ENCODE measurements at places on chromosomes 2 and 18. TPM values are rescaled to one million over a fixed set of nuclear protein-coding genes. Genes with fewer than 3 reads are reported as not detected.

DNA sequence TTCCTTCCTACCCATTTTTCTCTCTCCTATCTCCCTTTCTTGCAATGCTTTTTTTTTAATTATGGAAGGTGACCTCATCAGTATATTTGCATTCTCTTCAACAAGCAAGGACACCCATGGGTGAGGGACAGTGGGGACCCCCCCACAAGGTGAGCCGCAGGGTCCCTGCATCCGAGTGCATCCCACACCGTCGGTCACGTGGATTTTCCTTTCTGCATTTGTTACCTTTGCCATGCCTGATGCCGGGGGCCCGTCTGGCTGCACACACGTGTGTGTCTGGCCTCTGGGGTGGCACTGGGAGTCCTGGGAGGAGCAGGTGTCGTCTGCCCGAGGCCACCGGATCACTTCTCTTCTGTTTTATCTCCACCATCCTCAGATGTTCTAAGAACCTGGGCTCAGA is 30.1 kb upstream of the SNTG2 start:
- DNase-seq: no peak

The PLEKHH2 gene
- 15.3 TPM for total RNA-seq

The TFCP2L1 gene
- 188 TPM for total RNA-seq

- no peak for DNase-seq
Observed at GRCh38 chr2:29398384-29399237, 283.4 kb downstream of the CLIP4 start.

DNA sequence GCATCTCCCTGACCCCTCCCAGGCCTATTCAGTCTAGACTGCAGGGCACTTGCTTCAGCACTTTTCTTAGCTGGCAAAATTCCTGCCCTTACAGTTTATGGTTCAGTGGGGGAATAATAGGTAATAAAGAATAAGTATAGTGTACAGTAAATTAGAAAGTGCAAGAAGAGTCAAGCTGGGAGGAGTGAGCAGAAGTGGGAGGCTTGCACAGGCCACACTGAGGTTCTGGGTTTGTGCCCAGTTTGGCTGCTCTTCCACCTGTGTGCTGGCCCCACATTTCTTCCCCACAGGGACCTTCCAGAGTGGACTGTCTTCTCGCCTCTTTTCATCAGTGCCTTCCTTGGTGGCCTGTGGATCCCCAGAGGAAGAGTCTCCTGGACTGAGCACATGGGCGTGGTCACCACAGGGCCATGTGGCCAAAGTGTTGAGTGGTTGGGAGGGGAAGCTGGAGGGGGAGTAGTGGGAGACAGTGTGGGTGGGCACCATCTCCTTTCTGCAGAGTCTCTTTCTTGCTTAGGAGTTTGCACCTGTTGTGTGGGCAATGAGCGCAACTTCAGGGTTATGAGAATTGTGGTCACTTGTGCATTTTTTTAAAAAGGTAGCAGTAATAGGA is 128.6 kb upstream of the ZSWIM2 start:
- DNase-seq: no peak

- no peak for DNase-seq
Observed at GRCh38 chr2:64063924-64064331, 44.7 kb upstream of the VPS54 start.

- no peak for DNase-seq
Observed at GRCh38 chr2:82539280-82539621, 1919.8 kb downstream of the SUCLG1 start.

The VIT gene
- 9.4 TPM for total RNA-seq

DNA sequence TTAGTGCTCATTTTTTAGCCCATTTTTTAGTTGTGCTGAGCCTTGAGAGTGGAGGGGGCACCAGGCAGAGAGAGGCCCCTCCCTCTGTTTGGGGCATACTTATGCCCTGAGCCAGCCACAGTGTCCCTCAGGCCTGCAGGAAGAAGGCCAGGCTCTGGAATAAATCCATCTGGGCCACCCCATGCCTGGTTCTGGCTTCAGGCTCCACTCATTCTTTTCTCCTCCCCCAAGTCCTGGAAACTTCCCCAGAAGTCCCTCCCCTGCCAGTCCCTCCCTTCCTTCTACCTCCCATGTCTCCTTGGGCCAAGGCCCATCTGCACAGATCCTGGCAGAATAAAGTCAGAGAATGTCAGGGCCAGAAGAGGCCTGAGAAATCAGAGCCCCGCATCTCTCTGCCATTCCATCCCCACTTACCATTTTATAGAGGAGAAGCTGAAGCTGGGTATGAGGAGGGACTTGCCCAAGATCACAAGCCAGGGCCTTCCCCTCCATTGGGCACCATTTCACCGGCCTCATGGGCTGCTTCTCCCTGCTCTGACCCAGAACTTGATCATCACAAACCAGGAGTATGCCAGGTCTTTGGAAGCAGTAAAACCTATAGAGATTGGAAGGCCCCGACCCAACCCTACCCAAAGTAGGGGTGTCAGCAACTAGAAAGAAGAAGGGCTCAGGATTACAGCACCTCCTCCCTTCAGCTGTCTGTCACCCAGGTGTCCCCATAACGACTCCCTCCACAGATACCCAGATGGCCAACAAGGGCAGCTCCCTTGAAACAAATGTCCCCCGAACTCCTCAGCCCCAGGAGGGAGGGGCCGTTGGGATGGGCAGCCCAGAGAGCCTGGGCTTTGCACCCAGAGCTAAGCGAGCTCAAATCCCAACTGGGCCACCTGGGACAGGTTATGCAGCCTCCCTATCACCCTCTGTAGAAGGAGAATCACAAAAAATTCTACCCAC is 108.4 kb downstream of the POLR1A start:
- DNase-seq: peak; percentile 69

DNA sequence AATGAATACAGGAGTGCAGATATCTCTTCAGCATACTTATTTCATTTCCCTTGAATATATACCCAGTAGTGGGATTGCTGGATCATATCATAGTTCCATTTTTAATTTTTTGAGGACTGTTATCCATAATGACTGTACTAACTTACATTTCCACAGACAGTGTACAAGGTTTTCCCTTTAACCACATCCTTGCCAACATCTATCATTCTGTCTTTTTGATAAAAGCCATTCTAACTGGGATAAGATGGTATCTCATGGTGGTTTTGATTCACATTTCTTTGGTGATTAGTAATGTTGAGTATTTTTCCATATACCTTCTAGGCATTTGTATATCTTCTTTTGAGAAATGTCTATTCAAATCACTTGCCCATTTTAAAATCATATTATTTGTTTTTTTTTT is 325.2 kb downstream of the CYP26B1 start:
- no peak for DNase-seq

The TSPYL6 gene
- 0.22 TPM for total RNA-seq

- peak; percentile 61 for DNase-seq
Observed at GRCh38 chr2:20033322-20033721, 18.1 kb downstream of the LAPTM4A start.

GRCh38 chr2:17667898-17668297 is 85.7 kb downstream of the SMC6 start:
- no peak for DNase-seq
